Inflammatory macrophage treated with lipopolysaccharide for 1 hour (primary cell): ENCODE measurements at places on chromosomes 12 and 14.

DNA sequence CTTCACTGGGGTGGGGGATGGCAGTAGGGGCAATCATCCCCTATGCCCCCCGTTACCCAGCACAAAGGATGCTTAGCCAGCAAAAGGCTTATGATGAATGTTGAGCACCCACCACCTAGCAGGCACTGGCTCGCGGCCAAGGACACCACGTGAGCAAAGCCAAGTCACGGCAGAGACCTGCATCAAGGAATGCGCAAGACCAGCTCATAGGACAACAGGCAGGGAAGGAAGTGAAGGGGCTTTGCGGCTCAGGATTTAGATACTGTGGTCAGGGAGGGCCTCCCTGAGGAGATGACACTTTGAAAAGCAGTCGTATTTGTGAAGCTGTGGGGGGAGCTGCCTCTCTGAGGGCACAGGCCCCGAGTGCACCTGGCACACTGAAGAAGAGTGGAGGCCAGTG lies 32.8 kb downstream of the SH2B3 start:
- no peak for DNase-seq

DNA sequence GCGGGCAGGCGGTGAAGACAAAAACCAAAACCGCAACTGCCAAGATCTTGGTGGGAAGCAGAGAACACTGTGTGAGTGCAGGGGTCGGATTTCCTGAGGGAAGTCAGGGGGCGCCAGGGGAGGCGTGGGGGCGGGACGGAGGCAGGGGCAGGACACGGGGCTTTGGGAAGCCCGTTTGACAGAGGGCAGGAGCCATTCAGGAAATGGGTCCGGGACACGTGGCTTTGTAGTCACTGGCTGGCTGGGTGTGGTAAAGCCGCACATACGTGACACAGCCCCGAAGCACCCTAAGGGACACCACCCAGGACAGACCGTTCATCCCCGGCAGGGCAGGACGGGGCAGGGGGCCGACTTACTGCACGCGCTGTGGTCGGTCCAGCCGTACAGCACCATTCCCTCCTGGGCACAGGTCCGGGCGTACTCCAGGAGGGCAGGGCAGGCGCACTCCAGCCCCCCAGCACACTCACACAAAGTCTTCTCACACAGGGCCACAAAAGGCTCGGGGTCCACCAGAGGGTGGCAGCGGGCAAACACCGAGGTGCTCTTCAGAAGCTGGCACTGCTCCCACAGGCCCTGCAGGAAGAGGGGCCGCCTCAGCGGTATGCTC lies 49.4 kb downstream of the VWF start:
- peak; percentile 68 for DNase-seq

DNA sequence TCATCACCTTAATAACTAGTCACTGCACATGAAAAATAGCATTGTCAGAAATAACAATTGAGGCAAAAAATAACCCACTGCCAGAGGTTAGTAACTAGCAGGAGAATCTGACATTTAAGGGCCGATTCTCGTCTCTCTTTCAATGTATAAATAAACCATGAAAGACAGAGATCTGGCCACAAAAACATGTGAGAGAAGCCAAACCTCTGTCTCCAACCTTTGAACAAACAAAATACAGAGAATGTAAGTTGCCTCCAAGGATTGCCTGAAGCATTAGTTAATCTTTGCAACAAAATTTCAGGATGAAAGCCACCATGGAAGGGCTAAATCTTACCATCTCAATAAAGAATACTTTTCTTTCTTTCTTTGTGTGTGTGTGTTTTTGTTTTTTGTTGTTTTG lies 257.4 kb upstream of the TMTC1 start:
- DNase-seq = no peak

DNA sequence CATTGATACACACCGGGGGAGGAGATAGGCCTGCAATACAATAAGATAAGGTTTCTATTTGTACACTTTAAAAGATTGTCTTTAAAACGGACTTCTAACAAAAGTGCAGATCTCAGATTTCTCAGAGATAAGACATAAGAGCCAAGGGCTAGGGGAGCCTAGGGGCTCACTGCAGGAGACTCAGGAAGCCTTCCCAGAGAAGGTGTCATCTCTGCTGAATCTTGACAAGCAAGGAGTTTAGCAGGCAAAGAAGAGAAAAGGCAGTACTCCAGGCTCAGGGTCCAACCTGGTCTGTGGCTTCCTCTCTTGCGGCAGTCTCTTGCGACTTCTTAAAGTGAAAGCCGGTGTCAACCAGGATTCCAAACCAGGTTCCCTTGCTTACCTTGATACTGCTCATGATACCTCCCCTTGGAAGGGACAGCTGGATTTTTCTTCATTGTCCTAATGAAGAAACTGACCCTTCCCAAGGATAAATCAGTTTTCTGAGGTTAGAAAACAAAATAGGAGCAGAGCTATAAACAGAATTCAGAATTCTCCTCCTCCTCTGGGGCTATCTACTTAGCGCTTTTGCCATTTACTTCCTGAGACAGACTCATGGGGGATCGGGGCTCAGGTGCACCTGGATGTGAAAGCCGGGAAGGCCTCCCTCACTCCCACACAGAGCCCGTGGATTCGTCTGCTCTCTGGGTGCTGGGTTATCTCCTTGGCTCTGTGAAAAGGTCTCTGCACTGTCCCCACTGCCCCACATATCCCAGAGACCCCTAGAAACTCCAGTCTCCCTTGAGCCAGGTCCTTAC lies 1.7 kb upstream of the SCNN1A start:
- DNase-seq = no peak

- no peak for DNase-seq
Measured at GRCh38 chr12:123033392-123034021, 53.0 kb downstream of the ARL6IP4 start.

GRCh38 chr14:105011312-105011990 lies 9.4 kb downstream of the CDCA4 start:
- DNase-seq = no peak
